GM12891 (cell line): ENCODE measurements at places on chromosomes 12 and 14.

- no peak for DNase-seq
Observed at GRCh38 chr12:113347892-113348291, 10.5 kb upstream of the PLBD2 start.

DNA sequence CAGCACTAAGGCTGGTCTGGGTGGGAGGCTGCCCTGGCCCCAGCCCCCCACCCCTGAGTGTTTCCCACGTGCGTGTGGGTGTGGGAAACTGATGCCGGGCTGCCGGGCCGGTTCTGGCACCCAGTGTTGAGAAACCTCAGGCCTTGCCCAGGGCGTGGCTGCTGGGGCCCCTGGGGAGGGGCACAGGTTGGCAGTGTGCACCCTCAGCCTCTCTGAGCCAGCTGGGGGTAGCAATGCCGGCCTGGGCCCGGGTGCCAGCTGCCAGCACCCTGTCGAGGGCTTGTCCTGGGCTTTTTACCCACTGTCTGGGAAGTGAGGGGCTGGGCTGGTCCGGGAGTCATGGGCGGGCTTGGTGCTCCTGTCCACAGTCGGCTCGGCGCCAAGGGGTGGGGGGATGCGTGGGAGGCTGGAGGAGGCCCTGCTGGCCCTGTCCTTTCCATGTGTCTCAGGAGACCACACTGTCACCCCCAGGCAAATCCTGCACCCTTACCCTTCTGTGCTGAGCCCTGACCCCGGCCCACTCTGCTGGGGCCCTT, 15.7 kb downstream of the ASPG start:
- no peak for DNase-seq

DNA sequence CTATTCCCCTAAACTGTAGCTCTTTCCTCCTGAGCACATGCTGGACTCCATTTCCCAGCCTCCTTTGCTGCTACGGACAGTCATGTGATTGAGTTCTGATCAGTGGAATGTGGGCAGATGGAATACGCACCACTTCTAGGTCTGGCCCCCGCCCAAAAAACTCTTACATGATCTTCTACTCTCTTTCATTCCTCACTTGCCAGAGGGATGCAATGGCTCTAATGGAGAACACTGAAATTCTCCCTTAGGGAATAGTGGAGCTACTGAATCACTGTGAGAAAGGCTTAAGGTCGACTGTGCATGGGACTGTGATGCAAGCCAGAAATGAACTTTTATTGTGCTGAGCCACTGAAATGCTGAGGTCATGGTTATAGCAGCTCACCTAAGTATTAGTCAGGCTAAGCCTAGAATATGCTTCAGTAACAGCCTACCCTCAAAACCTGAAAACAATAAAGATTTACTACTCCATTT, 13.0 kb upstream of the TMED2 start:
- no peak for DNase-seq

- no peak for DNase-seq
Observed at GRCh38 chr12:111685322-111685810, 390 bp downstream of the BRAP start.

GRCh38 chr14:66268802-66269334, 217.3 kb upstream of the CCDC196 start:
- DNase-seq: no peak

DNA sequence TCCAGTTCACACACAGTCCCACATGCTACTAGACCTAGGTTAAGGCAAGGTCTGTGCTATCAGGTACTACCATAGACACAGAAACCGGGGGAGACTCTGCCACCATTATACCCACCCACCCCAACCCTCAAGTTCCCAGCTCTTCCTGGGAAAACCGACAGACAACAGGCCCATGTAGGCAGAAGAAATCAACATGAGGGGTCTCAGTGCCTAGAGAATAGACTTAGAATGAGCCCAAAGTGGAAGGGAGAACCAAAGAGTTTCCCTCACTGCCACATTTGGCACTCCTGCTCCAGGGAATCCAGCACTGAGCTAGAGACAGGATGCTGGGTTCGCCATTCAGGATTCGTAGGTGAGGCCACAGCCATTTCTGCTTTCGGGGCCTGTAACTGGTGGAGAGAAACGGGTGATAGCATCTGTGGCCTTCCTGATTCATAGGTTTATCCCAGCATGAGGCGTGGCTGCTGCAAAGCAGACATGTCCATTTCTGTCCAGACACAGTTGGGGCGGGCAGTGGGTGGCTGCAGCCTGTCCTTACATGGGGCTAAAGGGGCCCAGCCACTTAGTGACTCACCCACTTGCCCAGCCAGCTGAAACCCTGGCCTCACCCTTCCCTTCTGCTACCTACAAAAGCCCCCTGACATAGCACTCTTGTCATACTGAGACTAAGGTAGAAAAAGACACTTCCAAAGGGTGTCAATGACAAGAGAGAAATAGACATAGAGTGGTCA, 69.4 kb downstream of the IRF2BPL start:
- DNase-seq: no peak

GRCh38 chr14:22412926-22413411, 176.1 kb downstream of the DAD1 start:
- DNase-seq: no peak

DNA sequence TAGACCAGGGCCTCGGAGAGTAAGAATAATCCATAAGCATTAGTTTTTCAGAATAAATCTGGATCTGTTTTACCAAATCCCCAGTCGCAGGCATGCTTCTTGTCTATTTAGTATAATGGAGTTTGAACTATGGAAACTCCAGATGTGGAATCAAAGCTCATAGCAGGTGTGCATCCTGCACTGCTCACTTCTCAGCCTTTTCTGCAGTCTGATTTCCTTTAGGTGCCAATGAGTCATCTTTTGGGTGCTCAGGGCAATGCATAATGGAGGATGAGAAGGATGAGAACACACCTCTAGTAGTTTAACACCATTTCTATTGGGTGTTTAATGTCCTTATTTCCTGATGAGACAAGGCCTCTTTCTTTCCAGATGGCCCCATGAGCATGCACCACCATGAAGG, 961.2 kb downstream of the TMEM121 start:
- no peak for DNase-seq

- DNase-seq: no peak
Observed at GRCh38 chr14:68634332-68634731, 158.5 kb downstream of the ZFP36L1 start.

DNA sequence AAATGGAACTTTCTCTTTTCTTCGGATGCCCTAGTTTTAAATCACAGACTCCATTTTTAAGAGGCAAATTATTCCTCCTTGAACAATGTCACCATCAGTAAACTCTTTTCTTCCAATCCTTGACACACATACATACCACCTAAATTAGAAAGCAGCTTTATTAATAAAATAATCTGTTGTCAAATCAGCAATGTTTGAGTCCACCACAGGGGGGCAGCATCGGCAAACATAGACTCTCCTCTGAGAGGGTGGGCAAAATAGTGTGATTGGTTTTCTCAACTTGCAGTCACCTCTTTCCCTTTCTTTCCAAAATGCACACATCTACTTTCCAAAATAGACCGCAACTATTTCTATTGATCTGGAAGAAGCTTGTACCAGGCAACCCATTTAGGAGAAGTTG, 438.4 kb upstream of the OR4E1 start:
- no peak for DNase-seq

GRCh38 chr12:68612202-68612601, 1.5 kb downstream of the RAP1B start:
- no peak for DNase-seq

GRCh38 chr14:50675597-50675996, 7.5 kb upstream of the SAV1 start:
- DNase-seq: no peak

DNA sequence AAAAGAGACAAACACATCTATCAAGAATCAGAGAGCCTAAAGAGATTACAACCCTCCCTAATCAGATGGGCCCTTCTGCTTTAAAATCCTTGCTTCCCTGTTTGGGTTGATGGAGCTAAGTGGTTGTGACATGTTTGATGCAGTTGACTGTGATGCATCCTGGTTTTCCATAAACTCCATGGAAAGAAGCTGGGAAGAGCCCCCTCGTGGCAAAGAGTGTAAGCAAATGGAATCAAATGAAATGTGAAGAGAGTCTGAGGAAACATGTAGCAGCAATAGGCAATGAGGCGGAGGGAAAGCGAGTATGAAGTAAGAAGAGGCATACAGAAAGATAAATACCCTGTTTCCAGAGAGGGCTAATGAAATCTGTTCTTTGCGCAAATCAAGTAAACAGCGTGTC, 70.4 kb upstream of the SLCO1C1 start:
- no peak for DNase-seq

DNA sequence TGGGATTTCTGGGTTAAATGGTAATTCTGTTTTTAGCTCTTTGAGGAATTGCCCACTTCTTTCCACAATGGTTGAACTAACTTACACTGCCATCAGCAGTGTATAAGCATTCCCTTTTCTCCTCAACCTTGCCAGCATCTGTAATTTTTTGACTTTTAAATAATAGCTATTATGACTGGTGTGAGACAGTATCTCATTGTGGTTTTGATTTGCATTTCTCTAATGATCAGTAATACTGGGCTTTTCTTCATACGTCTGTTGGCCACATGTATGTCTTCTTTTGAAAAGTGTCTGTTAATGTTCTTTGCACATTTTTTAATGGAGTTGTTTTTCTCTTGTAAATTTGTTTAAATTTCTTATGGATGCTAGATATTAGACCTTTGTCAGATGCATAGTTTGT, 323.7 kb downstream of the CCDC91 start:
- DNase-seq: no peak

- DNase-seq: no peak
Observed at GRCh38 chr12:7289743-7290142, 14.1 kb upstream of the ACSM4 start.

- DNase-seq: no peak
Observed at GRCh38 chr14:60655898-60656685, 6.8 kb upstream of the SIX1 start.

DNA sequence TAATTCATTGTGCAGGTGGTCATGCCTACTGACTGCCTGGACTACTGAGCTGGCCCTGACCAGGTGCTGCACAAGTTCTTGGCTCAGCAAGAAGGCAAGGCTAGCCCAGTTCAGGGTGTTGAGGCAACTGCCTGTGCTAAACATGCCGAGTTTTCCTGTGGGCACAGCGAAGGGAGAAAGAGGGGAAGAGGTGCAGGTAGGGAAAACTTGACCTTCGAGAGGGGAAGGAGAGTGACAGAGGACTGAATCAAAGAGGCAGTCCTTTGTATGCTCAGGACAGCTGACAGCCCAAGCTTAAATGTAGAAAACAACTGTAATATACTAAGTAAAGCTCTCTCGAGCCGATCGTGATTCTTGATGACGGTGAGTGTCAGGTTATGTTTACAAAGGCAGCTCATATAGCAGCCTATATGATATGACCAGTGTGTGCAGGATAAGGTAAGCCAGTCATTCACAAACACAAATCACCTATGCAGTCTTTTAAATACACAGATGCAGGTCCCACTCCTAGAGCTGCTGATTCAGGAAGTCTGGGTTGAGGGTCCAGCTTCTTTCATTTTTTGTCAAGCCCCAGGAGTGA, 2.6 kb downstream of the IRAK3 start:
- DNase-seq: no peak

DNA sequence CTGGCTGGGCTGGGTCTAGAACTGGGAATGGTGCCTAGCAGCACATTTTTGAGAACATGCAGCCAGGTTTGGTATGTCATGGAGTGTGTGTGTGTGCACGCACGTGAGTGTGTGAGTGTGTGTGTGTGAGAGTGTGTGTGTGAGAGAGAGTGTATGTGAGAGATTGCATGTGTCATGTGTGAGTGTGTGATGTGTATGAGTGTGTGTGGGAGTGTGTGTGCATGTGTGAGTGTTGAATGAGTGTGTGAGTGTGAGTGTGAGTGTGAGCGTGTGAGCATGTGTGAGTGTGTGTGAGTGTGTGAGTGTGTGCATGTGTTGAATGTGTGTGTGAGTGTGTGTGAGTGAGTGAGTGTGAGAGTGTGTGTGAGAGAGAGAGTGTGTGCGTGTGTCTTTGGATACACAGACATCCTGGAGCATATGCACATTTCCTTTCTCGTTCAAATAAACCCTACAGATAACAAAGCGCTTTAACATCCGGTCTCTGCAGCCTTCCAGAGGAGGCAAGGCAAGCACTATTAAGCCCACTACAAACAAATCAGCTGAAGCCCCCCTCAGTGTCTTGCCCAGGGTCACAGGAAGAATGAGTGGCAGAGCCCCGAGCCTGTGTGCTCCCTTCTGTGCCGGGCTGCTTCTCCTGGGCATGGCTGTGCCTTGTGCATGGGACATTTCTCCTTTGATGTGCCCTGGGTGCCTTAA, 108.7 kb upstream of the ETV6 start:
- DNase-seq: no peak

GRCh38 chr14:26377150-26377549, 220.7 kb downstream of the NOVA1 start:
- DNase-seq: no peak

DNA sequence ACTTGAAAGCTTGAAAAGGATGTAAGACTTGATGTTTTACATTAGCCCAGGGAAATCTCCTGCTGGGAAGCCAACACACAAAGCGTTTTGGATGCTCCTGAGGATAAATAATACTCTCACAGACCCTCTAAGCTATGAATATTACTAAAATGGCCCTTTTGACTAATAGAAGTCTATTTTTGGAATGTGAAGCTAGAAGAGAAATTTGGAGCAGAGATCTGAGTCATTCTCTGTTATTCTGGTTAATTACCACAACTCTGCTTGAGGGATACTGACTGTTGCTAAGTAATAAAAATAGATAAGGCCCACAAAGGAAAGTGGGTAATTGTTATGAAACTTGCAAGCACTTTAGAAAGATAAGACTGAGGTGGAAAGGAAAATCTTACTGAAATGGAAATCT, 346.2 kb upstream of the STXBP6 start:
- DNase-seq: no peak

DNA sequence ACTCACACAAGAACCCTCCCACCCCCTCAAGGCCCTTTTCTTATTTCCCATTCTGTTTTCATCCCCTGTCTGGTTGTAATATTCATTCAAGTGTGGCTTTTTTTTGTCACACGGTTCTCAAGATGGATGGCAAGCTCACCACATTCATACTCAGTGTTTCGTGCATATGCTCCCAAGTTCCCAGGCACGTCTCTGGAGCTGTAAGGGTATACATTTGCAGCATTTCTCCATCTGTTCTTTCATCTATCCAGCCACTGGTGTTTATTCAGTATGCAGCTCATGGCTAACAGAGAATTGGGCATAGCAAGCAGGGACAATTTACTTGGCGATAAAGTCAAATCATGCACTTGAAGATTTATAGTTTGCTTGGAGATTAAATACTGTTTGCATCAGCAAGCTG, 212.1 kb downstream of the GRIN2B start:
- no peak for DNase-seq

DNA sequence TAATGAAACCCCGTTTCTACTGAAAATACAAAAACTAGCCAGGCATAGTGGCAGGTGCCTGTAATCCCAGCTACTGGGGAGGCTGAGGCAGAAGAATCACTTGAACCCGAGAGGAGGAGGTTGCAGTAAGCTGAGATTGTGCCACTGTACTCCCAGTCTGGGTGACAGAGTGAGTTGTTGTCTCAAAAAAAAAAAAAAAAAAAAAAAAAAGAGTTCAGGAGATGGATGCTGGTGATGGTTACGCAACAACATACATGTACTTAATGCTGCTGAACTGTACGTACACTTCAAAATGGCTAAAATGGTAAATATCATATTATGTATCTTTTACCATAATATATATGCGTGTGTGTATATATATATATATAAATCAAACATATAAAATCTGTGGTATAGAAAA, 29.0 kb downstream of the ACTN1 start:
- DNase-seq: no peak

- DNase-seq: no peak
Observed at GRCh38 chr14:93862265-93862664, 64.9 kb upstream of the FAM181A start.
